ENCODE measurements at places on chromosomes 16 and 17. TPM values are rescaled to one million over a fixed set of nuclear protein-coding genes. Genes with fewer than 3 reads are reported as not detected.

DNA sequence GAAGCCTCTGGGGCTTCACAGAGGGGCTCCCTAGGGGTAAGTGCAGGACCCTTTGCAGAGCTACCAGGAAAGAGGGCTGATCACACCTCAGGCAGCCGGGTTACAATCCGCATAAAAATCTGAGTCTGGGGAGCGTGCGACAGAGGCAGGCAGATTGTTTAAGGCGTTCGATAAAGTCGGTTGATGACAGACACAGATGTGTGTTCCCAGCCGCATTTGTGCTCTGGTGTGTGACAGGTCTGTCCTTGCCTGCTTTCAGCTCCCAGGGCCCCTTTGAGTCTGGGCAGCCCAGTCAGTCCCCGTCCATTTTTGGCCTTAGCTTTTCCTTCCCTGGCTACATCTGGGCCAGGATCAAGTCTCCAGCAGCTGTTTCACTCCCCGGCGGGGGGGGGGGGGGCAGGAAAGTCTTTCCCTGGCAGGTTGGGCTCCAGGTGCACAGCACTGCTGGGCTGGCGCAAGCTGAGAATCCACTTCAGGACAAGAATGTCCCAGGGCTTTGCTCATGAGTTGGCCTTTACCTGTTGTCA lies 1.3 kb upstream of the ZACN start:
- no peak overlapping the region for H3K4me3 ChIP-seq
- no peak overlapping the region for H3K27ac ChIP-seq
- H3K4me1 ChIP-seq: peaks cover 49% of the 10 kb centered on the region
- no peak for DNase-seq
- peaks cover 75% of the 10 kb centered on the region for H3K27me3 ChIP-seq

DNA sequence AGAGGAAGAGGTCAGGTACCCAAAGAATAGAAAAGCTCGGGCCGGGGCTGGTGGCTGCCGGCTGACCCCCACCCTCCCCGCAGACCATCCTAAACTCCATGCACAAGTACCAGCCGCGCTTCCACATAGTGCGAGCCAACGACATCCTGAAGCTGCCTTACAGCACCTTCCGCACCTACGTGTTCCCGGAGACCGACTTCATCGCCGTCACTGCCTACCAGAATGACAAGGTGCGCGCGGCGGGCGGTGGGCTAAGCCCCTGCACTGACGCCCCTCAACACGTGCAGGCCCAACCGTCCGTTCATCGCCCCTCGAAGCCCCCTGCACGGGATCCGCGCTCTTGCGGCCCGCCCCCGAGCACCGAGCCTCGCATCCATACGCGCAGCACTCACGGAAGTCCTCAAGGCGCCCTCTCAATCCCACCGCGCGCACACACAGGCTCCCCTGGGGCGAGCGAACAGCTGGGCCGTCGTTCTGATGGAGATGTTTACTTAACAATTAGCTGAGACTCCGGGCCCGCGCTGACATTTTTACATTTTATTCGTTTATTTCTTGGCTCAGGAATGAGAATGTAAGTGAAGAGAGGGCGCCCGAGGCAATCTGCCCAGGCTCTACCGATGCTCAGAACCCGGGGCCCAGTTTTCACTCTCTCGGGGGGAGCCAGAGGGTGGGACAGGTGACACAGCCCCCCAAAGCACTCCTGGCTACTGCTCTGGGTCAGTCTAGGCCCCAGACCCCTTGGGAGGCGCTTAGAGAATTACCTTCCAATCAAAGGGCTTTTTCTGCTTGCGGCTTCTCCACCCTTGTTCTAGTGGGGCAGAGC lies 3.5 kb downstream of the TBX2 start:
- H3K27me3 ChIP-seq: peaks cover 62% of the 10 kb centered on the region
- peaks cover 27% of the 10 kb centered on the region for H3K36me3 ChIP-seq
- peak overlapping the region; percentile 53 for H3K4me3 ChIP-seq
- peak overlapping the region; percentile 90 for H3K27ac ChIP-seq
- peaks cover 7% of the 10 kb centered on the region for H3K4me1 ChIP-seq

DNA sequence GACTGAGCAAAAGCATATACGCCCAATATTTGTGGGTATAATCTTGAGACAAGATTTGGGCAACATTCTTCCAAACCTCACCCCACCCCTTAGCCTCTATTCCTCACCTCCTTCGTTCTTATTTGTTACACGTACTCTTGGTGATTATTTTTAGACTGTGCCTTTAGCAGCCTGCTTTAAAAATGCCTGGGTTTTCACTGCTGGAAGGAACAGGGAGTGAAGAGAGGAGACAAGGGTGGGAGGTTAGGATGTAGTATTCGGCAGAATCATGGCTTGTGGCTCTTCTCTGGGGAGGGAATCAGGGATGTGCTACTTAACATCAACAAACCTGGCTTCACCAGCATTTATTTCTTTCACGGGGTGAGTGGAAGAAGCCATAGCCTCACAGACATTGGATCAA lies 11.6 kb downstream of the ALKBH5 start:
- no peaks in the 10 kb centered on the region for H3K27me3 ChIP-seq
- DNase-seq: no peak
- H3K4me3 ChIP-seq: no peak overlapping the region
- no peaks in the 10 kb centered on the region for H3K36me3 ChIP-seq

Gene MYCBPAP
- total RNA-seq: 1.4 TPM

GRCh38 chr16:84829168-84829965 lies 9.6 kb downstream of the CRISPLD2 start:
- peaks cover 28% of the 10 kb centered on the region for H3K27me3 ChIP-seq
- peak overlapping the region; percentile 35 for H3K27ac ChIP-seq
- no peak for DNase-seq
- H3K4me1 ChIP-seq: peaks cover 59% of the 10 kb centered on the region
- no peak overlapping the region for H3K4me3 ChIP-seq
- no peaks in the 10 kb centered on the region for H3K36me3 ChIP-seq

DNA sequence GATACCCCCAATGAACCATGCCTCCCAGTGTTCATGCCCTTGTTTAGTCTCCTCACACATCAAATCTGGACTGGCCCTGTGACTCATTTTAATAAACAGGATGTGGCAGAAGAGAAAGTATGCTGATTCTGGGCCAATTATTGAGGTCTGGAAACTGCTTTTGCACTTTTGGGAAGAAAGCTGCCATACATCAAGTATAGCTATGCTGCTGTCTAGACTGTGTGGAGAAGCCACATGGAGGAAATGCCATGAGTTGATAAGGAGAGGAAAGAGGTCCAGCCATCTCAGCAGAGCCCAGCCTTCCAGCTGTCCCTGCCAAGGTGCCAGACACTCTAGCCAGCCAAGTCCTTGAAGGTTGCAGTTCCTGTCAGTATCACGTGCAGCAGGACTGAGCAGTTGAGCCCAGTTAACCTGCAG lies 16.7 kb downstream of the RPRML start:
- H3K27ac ChIP-seq: no peak overlapping the region
- H3K36me3 ChIP-seq: no peaks in the 10 kb centered on the region
- H3K27me3 ChIP-seq: peaks cover 20% of the 10 kb centered on the region
- H3K4me3 ChIP-seq: no peak overlapping the region

DNA sequence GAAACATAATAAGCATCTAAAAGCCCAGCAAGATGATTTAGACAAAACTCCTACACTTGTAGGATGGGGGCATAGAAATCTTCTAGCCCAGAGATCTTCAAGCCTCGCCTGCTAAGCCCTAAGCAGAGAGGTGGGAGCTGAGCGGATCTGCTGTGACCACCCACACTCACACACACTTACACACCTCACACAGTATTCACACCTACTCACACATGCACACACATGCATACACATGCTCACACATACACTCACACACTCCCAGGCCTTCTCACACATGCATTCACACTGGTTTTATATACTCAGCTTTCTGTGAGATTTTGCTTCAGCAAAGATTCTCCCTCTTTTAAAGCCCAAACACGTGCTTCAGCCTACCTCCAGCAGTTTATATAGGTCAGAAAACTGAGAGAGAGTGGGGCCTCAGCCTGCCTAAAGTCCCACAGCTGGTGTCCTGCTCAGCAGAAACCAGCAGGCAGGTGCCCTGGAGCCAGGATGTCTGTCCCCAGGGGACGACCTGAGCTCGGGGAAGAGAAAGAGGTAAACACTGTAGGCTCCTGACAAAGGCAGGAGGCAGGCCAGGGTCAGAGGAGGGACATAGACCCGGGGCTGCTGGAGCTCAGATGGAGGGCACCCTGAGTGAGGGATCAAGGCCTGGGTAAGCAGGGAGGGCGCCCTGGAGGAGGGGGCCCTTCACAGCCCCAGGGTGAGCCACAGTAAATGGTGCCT lies 12.0 kb upstream of the KRT19 start:
- H3K27ac ChIP-seq: no peak overlapping the region
- DNase-seq: no peak
- H3K4me1 ChIP-seq: no peaks in the 10 kb centered on the region

DNA sequence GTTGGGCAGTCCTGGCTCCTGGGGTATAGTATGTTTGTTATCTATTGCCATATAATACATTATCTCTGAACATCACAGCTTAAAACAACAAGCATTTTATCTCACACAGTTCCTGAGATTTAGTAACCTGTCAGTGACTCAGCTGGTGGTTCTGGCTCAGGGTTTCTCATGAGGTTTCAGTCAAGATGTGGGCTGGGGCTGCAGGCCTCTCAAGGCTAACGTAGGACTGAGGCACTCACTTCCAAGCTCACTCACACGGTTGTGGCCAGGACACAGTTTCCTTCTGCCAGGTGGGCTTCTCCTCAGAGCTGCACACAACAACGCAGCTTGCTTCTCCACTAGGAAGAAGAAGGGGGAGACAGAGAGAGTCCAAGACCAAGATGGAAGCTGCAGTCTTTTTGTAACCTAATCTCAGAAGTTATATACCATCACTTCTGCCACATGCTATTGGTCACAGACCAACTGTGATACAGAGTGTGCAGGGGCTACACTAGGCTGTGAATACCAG lies 10.3 kb upstream of the MED13 start:
- no peak overlapping the region for H3K4me3 ChIP-seq
- DNase-seq: no peak

DNA sequence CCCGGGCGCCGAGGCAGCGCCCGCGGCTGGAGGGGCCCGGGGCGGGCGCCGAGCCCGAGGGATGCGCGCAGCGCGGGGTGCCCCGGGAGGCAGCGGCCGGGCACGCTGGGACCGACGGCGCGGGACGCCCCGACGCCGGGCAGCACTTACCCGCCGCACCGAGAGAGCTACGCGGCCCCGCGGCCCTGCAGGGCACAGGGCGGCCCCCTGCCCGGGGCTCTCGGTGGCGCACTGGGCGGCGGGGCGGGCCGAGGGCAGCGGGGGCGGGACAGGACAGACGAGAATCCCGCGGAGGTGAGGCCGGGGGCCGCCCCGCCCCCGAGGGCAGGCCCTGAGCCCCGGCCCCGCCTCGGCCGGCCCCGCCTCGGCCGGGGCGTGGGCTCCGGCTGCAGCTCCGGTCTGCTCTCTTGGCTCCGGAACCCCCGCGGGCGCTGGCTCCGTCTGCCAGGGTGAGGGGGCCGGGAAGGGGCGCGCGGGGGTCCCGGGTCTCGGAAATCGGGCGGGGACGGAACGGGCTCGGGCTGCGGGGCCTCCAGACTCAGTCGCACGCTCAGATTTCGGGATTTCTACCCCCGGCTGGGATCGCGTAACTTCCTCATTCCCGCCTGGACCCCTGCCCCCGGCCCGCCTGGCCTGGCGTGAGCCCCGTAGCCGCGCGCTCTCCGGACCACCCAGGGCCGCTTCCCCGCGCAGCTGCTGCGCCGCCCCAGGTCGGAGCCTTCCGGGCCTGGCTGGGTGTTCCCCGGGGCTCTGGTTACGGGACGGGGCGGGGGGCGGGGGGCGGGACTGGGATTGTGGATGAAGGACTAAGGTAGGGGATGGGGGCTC lies at the start of gene PLD2:
TSS of gene PLD2 (plus strand) at position 376 of the 828 bp plus-strand sequence. CDS start 621 bp downstream, outside the sequence.
- H3K36me3 ChIP-seq: peaks cover 6% of the 10 kb centered on the region
- H3K4me1 ChIP-seq: peaks cover 24% of the 10 kb centered on the region
- peak within 1 kb of the TSS; percentile 78 for H3K27ac ChIP-seq
- DNase-seq: peak; percentile 90
- no peaks in the 10 kb centered on the region for H3K27me3 ChIP-seq
- H3K4me3 ChIP-seq: peak within 1 kb of the TSS; percentile 63

DNA sequence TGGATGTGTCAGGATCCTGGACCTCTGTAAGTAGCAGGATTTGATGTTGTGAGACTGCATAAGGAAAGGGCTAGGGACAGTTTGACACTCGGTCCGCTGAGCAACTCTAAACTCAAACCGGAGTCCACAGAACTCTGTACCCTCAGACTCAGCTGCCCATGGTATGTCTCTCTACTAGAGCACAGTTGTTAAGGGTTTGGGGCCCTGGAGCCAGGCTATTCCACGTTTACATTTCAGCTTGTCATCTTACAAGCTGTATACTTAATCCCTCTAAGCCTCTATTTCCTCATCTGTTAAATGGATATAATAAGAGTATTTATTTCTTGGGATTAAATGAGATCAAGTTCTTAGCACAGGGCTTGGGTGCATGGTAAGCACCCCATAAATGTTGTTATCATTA lies 27.9 kb downstream of the HOXB1 start:
- H3K4me1 ChIP-seq: no peaks in the 10 kb centered on the region
- no peak for DNase-seq
- H3K36me3 ChIP-seq: no peaks in the 10 kb centered on the region
- no peak overlapping the region for H3K27ac ChIP-seq

- no peaks in the 10 kb centered on the region for H3K27me3 ChIP-seq
These were observed 4.4 kb upstream of the ZNF469 start for GRCh38 chr16:88378401-88378800.

DNA sequence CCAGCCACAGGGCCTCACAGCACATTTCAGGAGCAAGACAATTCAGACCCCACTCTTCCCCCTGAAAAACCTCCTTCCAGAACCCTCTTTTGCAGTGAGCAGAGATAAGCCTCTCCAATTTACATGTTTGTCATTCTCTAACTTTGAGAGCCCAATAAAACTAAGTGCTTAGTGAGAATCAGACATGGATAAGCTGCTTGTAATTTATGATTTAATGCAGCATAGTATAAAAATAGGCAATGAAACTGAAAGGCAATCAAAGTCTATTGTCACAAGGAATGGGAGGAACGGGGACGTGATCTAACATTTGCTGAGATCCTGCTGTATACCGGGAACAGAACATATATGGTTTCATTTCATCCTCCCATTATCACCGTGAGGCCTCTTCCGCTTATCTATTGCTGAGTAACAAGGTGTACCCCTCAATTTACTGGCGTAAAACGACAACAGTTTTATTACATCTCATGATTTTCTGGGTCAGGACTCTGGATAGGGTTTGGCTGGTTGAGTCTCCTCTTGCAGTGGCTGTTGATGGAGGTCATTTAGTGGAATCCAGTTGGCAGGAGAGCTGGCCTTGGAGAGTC lies 597.4 kb downstream of the MAF start:
- H3K36me3 ChIP-seq: no peaks in the 10 kb centered on the region
- no peaks in the 10 kb centered on the region for H3K27me3 ChIP-seq

- no peak overlapping the region for H3K4me3 ChIP-seq
- no peaks in the 10 kb centered on the region for H3K27me3 ChIP-seq
- peak; percentile 40 for DNase-seq
- H3K36me3 ChIP-seq: no peaks in the 10 kb centered on the region
These were observed 15.7 kb upstream of the CCL1 start for GRCh38 chr17:34378664-34379101.
